ENCODE measurements at places on chromosomes 13 and 19.

DNA sequence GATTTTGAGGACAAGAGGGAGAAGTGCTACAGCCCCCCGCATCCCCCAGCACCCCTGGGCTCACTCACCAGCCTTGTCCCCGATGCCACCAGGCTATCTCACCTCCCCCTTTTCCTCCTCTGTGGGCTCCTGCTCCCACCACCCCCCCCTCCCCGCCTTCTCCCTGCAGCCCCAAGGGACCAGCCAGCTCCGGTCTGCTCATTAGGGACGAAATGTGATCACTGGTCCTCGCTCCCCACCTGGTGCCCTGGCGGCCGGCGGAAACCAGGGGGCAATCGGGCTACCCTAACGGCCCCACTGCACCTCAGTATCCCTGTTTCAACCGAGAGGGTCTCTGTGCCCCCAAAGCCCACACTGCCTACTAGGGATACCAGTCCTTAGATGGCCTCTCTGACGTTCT is 2.7 kb downstream of the GPR4 start:
- H3K27ac ChIP-seq = no peak overlapping the region
- peak overlapping the region; percentile 8 for H3K4me3 ChIP-seq
- peaks cover 43% of the 10 kb centered on the region for H3K27me3 ChIP-seq
- H3K36me3 ChIP-seq = peaks cover 6% of the 10 kb centered on the region

GRCh38 chr13:72004784-72005374 is 137.9 kb upstream of the DACH1 start:
- no peaks in the 10 kb centered on the region for H3K27me3 ChIP-seq
- H3K36me3 ChIP-seq = no peaks in the 10 kb centered on the region
- no peak overlapping the region for H3K4me3 ChIP-seq
- no peaks in the 10 kb centered on the region for H3K4me1 ChIP-seq
- H3K27ac ChIP-seq = no peak overlapping the region

GRCh38 chr13:42170029-42170428 is 101.9 kb upstream of the AKAP11 start:
- no peaks in the 10 kb centered on the region for H3K4me1 ChIP-seq
- peaks cover 13% of the 10 kb centered on the region for H3K36me3 ChIP-seq
- no peak for DNase-seq
- H3K27ac ChIP-seq = no peak overlapping the region
- H3K4me3 ChIP-seq = no peak overlapping the region

DNA sequence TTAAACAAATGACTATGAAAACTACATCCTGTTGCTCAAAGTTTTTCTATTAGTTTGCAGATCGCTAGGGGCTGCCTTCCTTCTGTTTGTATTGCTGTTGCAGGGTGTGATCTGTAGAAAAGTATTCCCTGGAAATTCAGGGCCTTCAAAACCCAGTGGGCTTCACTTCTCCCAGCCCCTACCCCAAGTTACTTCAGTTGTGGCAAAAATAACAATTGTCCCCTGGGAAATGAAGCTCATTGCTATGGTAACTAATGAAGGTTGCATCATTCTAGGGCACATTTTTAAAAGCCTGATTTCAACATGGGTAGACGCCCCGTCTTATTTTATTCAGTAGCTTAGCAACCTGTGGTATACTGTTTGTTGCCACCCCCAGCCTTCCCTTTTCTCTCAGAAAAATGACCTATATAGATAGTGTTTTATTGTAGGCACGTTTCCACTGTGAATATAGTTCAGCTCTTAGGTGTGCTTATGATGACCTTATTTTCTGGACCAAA is 60.9 kb downstream of the WDFY2 start:
- peak overlapping the region; percentile 98 for H3K27ac ChIP-seq
- peak overlapping the region; percentile 42 for H3K4me3 ChIP-seq
- H3K27me3 ChIP-seq = no peaks in the 10 kb centered on the region
- H3K36me3 ChIP-seq = peaks cover 3% of the 10 kb centered on the region

DNA sequence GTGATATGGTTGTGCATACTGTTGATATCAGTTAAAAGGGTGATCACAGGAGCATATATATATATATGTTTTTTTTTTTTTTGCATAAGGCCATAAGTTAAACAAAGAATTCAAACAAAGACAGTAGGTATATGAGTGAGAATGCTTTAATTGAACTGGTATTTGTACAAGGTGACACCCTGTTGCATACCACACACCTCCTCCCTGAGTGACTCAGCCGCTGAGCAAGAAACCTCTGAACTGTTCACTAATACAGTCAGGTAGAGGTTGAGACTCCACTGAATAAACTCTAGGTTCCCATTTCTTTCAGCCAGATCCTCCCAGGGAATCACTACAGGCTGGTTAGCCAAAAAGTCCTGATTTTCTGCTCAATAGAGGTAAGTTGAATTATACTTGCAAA is at the start of gene SCEL:
Gene SCEL, plus strand, starts transcription at position 259 of the 400 bp plus-strand sequence. CDS start 20,170 bp downstream, outside the sequence.
- no peak within 1 kb of the TSS for H3K27ac ChIP-seq
- peaks cover 7% of the 10 kb centered on the region for H3K27me3 ChIP-seq
- no peaks in the 10 kb centered on the region for H3K36me3 ChIP-seq
- H3K4me3 ChIP-seq = no peak within 1 kb of the TSS
- DNase-seq = no peak
- no peaks in the 10 kb centered on the region for H3K4me1 ChIP-seq

- DNase-seq = no peak
- no peaks in the 10 kb centered on the region for H3K4me1 ChIP-seq
- no peaks in the 10 kb centered on the region for H3K36me3 ChIP-seq
- no peak overlapping the region for H3K27ac ChIP-seq
Measured at GRCh38 chr13:43493496-43494000, 293.2 kb downstream of the ENOX1 start.

DNA sequence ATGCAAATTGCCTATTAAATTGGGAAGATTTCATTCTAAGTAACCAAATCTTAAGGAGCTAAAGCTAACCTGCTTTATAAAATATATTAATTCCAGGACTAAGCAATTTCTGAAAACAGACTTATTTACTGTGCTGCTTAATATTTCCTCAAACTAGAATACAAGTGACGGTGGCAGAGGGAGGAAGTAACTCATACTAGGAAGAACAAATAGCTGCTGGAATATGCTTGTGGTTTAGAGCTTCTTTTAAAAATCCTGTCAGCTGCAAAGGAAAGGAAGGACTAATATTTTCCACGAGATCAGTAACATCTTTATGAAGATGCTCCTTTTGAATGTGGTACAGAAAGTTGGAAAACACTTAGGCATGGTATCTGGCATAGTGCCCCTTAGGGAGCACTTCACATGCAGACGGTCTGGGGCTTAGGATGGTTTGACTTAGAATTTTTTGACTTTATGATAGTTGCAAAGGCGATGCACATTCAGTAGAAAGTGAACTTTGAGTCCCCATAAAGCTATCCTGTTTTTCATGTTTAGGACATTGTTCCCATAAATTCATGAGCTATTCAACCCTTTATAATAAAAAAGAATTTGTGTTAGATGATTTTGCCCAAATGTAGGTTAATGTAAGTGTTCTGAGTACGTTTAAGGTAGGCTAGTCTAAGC is 3.4 kb upstream of the HNRNPA1L2 start:
- no peak overlapping the region for H3K4me3 ChIP-seq
- H3K36me3 ChIP-seq = peaks cover 30% of the 10 kb centered on the region
- no peaks in the 10 kb centered on the region for H3K27me3 ChIP-seq
- H3K27ac ChIP-seq = peak overlapping the region; percentile 12
- peaks cover 8% of the 10 kb centered on the region for H3K4me1 ChIP-seq

- DNase-seq = no peak
- H3K27ac ChIP-seq = no peak overlapping the region
- H3K4me3 ChIP-seq = no peak overlapping the region
- no peaks in the 10 kb centered on the region for H3K36me3 ChIP-seq
- no peaks in the 10 kb centered on the region for H3K4me1 ChIP-seq
- H3K27me3 ChIP-seq = peaks cover 2% of the 10 kb centered on the region
Measured at GRCh38 chr19:16702123-16702522, 17.5 kb upstream of the NWD1 start.

- DNase-seq = no peak
- no peaks in the 10 kb centered on the region for H3K36me3 ChIP-seq
- H3K27me3 ChIP-seq = no peaks in the 10 kb centered on the region
- H3K4me1 ChIP-seq = no peaks in the 10 kb centered on the region
- H3K4me3 ChIP-seq = no peak overlapping the region
Measured at GRCh38 chr13:65914716-65915115, 1315.4 kb downstream of the PCDH9 start.

DNA sequence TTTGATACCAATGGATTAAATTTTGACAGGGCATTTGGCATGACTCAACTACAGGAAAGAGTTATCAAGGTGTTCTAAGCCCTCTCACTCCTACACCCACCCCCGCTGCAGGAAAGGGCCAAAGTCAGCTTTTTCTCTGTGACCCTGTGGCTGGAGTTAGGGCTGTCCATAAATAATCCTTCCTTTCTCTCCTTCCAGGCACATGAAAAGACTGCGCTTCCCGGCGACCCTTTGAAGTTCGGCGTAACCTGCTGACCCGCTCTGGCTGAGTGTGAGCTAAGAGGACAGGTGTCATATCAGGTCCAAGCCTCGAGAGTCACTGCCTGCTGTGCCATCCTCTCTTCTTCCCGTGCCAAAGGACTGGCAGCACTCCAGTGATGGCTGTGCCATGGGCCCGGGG is 25.6 kb downstream of the ZNF114 start:
- H3K27ac ChIP-seq = no peak overlapping the region
- peaks cover 7% of the 10 kb centered on the region for H3K4me1 ChIP-seq
- H3K27me3 ChIP-seq = no peaks in the 10 kb centered on the region
- no peak overlapping the region for H3K4me3 ChIP-seq

- no peak overlapping the region for H3K27ac ChIP-seq
- no peak overlapping the region for H3K4me3 ChIP-seq
- H3K4me1 ChIP-seq = no peaks in the 10 kb centered on the region
Measured at GRCh38 chr13:21930536-21930935, 259.7 kb downstream of the FGF9 start.

DNA sequence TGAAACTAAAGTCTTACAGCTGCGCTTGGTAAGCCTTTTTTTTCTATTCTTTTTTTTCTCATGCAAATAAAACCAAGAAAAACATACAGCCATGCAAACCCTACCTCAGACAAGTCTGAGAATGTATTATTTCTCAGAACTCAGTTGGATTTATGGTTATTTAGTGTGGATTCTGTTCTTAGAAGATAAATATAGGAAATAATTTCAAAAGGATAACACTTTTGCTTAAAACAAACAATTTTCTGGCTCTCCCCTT is 40.7 kb upstream of the TNFSF11 start:
- no peaks in the 10 kb centered on the region for H3K27me3 ChIP-seq
- DNase-seq = no peak
- H3K27ac ChIP-seq = no peak overlapping the region

DNA sequence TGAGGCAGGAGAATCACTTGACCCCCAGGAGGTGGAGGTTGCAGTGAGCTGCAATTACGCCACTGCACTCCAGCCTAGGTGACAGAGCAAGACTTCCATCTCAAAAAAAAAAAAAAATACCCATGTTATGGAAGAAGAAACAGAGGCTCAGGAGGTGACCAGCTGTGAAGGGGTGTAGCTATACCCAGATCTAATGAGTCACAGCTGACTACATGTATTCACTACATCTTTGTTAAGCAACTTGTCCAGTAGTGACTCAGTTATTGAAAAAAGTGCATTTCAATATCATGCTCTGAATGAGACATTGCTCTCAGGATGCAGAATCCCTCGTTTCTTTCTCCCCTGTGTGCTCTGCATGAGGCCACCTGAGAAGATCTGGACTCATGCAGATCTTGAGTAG is 16.1 kb upstream of the SPART start:
- no peaks in the 10 kb centered on the region for H3K36me3 ChIP-seq
- H3K4me3 ChIP-seq = no peak overlapping the region
- no peak for DNase-seq
- H3K27me3 ChIP-seq = peaks cover 6% of the 10 kb centered on the region
- H3K27ac ChIP-seq = no peak overlapping the region
- H3K4me1 ChIP-seq = no peaks in the 10 kb centered on the region

- no peak for DNase-seq
- no peaks in the 10 kb centered on the region for H3K36me3 ChIP-seq
- no peaks in the 10 kb centered on the region for H3K27me3 ChIP-seq
Measured at GRCh38 chr13:84998681-84999080, 800.5 kb downstream of the SLITRK6 start.

GRCh38 chr13:40315416-40316064 is 350.9 kb downstream of the FOXO1 start:
- peaks cover 37% of the 10 kb centered on the region for H3K4me1 ChIP-seq
- H3K27ac ChIP-seq = peak overlapping the region; percentile 78
- H3K27me3 ChIP-seq = no peaks in the 10 kb centered on the region
- peak; percentile 58 for DNase-seq
- peak overlapping the region; percentile 78 for H3K4me3 ChIP-seq
- no peaks in the 10 kb centered on the region for H3K36me3 ChIP-seq

GRCh38 chr19:17060802-17061201 is 14.4 kb downstream of the HAUS8 start:
- no peak overlapping the region for H3K4me3 ChIP-seq
- no peak overlapping the region for H3K27ac ChIP-seq
- H3K4me1 ChIP-seq = peaks cover 11% of the 10 kb centered on the region

DNA sequence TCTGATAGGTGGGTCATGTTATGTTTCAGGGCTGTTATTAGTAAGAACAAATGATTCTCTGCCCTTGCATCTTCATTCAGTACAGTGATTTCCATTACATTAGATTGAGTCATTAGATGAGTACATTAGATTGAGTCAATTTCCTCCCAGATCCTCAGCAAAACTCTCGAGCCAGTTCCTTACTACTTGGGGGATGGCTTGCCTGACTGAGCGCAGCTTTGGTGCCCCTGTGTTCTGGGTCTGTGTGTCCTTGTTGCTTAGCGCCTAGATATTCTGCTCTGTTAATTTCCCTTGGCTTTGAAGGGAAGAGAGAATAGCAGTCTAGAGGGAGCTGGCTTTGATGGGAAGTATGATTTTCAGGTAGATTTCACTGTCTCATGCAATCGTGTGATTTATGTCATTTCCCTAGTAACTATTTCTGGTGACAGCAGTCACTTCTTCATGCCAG is 19.1 kb upstream of the SCEL start:
- peaks cover 5% of the 10 kb centered on the region for H3K4me1 ChIP-seq
- no peak for DNase-seq
- H3K36me3 ChIP-seq = no peaks in the 10 kb centered on the region
- H3K27me3 ChIP-seq = no peaks in the 10 kb centered on the region
- no peak overlapping the region for H3K4me3 ChIP-seq

DNA sequence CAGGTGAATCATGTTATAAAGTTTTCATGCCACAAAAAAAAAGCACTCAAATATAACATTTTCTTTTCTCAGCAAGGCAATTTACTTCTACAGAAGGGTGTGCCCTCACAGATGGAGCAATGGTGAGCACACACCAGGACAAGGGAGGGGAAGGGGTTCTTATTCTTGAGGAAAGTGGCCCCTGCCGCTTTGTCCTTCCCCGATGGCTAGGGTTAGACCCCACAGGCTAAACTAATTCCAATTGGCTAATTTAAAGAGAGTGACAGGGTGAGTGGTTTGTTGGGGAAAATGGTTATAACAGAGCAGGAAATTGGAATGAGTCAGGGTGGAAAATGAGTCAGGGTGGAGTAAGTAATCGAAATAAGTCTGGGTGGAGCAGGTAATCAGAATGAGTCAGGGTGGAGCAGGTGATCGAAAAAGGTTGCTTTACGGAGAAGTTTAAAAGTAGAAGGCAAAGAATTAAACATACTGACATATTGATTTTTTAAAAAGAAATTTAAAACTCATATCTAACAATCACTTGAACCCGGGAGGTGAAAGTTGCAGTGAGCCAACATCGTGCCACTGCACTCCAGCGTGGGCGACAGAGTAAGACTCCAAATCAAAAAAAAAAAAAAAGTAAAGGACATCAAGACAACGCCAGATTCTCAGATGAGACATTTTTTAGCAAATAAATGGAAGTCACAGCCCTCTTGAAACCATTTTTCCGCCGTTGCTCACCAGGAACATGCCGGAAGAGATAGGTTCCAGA is 813 bp downstream of the ZNF562 start:
- H3K4me3 ChIP-seq = peak overlapping the region; percentile 98
- peaks cover 38% of the 10 kb centered on the region for H3K36me3 ChIP-seq

- H3K27ac ChIP-seq = no peak overlapping the region
- H3K4me3 ChIP-seq = no peak overlapping the region
- peaks cover 2% of the 10 kb centered on the region for H3K4me1 ChIP-seq
- H3K36me3 ChIP-seq = peaks cover 4% of the 10 kb centered on the region
- H3K27me3 ChIP-seq = no peaks in the 10 kb centered on the region
- DNase-seq = no peak
Measured at GRCh38 chr19:45068041-45068440, 8.2 kb downstream of the ZNF296 start.
